ENCODE measurements at places on chromosomes 12 and 14.

DNA sequence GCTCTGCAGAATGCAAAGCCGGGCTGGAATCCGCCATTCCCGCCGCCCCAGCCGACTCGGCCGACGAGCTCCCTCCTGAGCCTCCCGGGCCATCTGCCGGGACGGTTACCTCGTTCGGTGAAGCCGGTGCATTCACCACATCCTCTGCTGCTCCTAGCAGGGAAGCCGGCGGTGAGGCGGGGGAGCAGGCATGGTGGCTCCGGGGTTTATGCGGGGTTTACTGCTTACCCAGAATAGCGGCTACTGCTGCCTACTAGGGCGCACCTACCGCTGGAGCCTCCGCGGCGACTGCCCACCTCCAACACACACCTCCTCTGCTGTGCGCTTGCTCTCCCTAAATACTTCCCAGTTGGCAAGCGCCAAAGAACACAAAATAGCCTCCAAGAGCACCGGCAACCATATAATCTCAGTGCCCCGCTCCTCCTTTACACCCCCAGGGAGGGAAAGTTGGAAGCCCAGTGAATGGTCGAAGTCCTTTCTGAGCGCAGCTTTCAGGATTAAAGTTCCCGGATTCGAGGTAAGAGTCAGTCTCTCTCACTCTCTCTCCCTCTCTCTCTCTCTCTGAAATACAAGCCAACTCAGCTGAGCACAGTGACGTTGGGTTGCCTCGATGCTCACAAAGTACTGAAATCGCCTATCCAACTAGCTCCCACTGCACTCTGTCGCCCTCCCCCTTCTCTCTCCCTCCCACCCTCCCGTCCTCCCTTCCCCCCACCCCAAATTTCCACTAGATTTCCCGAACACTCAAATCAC, at the start of gene TBX5:
TSS of gene TBX5 (minus strand) at position 626 of the 753 bp plus-strand sequence. CDS start 2,246 bp downstream, outside the sequence.
- no peak for DNase-seq

DNA sequence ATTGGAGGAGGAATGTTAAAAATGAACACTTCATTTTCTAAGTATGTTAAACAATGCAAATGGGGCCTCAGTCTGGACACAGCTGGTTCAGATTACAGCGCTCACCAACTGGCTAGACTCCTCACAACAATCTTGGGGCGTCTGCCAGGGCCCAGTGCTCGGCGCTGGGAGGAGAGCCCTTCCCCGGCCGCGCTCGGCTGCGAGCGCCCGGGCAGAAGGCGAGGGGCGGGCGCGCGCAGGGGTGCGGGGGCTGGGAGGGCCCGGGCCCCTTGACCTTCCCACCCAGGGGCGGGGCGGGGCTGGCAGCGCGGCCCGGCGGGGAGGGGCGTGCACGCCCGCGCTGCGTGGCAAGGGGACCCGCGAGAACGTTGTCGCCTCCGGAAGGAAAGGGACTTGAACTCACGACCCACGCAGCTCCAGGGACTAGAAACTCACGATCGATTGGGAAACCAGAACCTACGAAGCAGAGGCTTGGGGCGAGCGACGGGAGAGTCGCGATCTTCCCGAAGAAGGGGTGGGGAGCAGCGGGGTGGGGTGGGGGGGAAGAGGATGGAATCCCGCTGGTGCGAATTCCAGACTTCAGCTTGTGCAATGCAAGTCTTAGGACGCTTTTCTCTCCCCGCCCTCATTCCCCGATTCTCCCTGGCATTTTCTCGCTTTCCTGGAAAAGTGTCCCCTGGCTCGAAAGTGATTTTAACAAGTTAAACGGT, at the start of gene FBLN5:
TSS of gene FBLN5 (minus strand) at position 220 of the 710 bp plus-strand sequence. CDS start 465 bp downstream, outside the sequence.
- peak; percentile 22 for DNase-seq

DNA sequence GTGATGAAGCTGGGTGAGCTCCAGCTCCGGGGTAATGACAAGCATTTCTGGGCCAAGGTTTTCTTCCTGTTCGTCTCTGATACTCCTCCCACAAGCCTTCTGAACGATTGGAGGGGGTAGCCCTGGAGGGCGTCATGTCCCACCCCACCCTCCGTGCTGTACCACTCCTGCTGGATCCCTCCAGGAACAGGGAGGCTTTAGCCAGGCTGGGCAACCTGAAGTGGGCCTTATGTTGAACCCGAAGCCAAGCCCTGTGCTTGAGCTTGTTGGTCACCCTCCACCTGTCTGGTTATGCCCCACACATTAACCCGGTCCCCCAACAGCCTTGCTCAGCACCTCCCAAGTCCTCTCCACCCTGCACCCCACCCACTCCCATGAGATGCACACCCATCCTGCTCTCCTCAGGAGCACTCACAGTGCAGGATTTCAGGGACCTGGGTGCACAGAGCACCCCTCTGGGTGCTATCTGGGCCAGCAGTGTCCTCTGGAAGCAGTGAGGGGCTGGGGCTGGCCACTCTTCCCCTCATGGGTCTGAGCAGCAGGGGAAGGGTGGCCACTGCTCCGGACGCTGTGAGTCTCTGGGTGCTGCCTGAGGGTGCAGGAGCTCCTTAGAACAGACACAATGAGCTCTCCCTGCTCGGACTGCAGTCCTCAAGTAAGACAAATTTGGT, 6.8 kb upstream of the KRT83 start:
- no peak for DNase-seq

GRCh38 chr12:46617167-46617566, 208.6 kb downstream of the SLC38A4 start:
- DNase-seq: no peak

- DNase-seq: no peak
Measured at GRCh38 chr12:27705263-27705662, 5.4 kb upstream of the MRPS35 start.

DNA sequence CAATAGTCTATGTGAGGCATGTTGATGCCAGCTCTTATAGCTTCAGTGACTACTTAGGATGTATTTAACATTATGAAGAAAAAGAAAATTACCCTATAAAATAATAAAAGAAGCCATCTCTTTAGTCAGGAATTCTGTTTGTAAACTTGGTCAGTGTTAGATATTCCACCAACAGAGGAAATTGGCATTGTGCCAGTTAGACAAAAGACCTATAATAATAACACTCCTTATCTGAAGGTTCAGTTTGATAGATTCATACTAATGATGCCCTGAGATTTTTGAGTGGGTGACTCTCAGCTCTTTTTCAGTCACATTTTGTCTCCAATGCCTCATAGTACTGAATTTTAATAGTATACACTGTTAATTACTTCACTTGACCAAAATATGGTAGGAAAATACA, 6.6 kb downstream of the SYT10 start:
- no peak for DNase-seq
